ENCODE measurements at places on chromosomes 12 and 14.

DNA sequence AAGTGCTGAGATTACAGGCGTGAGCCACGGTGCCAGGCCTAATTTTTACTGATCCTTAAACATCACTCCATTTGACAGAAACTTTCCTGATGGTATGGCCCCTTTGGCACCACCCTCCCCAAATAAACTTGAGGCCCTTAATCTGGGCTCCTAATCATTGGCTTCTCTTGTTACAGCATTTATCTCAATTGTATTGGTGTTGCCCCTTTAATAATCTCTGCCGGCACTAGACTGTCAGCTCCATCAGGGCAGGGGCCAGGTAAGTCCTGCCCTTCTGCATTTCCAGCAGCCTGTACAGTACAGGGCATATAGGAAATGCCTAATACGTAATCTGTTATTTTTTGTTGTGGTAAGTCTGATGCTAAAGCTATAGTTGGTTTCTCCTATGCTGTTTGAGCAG lies 1.2 kb upstream of the IFT81 start:
- DNase-seq, result no peak

GRCh38 chr12:58349161-58349560 lies 407.8 kb downstream of the ATP23 start:
- no peak for DNase-seq

GRCh38 chr12:77229640-77230442 lies 164.5 kb upstream of the E2F7 start:
- DNase-seq, result no peak

DNA sequence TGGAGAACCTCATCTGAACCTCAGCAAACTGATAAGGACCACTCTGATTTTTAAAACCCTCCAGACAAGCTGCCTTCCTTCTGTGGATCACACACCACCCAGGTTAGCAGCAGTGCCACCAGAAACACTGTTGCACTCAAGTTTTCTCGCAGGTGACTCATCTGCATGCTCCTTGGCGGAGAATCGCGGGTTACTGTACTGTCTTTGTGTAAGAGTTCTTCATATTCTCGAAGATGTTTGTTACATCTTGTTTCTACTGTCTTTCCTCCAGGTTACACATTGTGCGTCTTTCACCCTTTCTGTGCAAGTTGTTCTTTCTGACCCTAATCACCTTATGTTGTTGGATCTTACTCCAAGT lies 331.2 kb downstream of the CACNA1C start:
- DNase-seq, result no peak

GRCh38 chr14:90677484-90678050 lies 138.7 kb downstream of the TTC7B start:
- no peak for DNase-seq

DNA sequence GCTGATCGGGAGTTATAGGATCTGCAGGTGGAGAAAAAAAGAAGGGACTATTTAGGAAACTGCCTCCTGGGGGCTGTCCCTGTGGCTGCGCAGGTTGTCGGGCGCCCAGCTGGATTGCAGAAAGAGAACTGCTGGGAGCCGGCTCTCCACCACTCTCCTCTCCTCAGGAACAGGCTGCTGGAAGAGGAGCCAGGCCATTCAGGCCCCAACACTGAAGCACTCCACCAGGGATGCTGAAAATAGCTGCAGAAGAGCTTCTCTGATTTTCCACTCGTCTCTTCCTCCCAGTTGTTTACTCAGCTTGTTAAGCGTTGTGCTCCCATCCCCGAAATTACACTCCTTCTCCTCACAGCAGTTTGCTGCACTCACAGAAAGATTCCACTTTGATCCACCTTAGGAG lies 347.3 kb downstream of the GLT1D1 start:
- no peak for DNase-seq

GRCh38 chr14:40318211-40318719 lies 886.0 kb upstream of the FBXO33 start:
- no peak for DNase-seq

DNA sequence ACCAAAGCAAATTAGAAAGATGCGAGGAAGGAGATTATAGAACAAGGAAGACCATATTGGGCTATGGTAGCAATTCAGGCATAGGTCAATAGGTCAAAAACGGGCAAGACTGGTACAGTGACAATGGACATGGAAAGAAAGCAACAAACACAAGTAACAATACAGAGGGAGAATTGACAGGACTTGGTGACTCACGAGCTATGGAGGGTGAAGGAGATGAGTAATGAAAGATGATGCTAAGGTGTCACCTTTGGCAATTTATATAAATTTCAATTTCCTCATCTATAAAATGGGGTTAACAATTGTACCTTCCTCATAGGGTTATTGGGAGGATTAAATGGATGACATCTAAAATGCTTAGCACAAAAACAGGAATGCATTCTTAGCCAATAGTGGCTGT lies 15.1 kb upstream of the DUSP16 start:
- no peak for DNase-seq

- peak; percentile 88 for DNase-seq
Observed at GRCh38 chr12:109932878-109933503, 32.9 kb downstream of the TCHP start.

- no peak for DNase-seq
Observed at GRCh38 chr12:133057446-133057845, 20.1 kb downstream of the ZNF84 start.

DNA sequence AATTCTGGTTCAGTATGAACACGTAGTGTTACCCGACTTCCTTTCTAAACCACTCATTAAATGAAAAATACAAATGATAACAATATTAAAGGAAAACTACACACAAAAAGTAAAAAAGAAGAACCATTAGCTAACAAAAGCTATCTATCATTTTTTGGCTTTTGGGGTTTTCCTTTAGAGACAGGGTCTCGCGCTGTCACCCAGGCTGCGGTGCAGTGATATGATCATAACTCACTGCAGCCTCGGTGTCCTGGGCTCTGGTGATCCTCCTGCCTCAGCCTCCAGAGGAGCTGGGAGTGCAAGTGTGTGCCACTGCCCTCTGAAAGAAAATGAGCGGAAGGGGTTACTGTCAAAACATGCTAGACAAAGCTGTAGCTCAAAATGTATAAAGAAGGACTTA lies 238.2 kb upstream of the AVPR1A start:
- DNase-seq, result no peak

DNA sequence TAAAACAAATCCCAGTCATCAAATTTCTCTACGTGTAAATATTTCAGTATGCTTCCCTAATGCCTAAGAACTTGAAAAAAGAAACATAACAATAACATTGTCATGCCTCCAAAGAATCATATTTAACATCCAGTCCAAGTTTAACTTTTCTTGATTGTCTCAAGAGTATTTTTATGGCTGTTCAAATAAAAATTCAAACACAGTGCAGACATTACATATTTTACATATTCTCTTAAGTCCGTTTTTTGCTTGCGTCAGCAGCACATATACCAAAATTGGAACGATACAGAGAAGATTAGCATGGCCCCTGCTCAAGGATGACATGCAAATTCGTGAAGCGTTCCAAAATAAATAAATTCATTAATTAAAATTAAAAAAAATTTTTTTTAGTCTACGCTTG lies 23.3 kb upstream of the EEA1 start:
- no peak for DNase-seq

GRCh38 chr12:92107094-92107493 lies 38.6 kb downstream of the BTG1 start:
- DNase-seq, result no peak

GRCh38 chr14:61750708-61751474 lies 11.3 kb upstream of the SNAPC1 start:
- DNase-seq, result peak; percentile 93

DNA sequence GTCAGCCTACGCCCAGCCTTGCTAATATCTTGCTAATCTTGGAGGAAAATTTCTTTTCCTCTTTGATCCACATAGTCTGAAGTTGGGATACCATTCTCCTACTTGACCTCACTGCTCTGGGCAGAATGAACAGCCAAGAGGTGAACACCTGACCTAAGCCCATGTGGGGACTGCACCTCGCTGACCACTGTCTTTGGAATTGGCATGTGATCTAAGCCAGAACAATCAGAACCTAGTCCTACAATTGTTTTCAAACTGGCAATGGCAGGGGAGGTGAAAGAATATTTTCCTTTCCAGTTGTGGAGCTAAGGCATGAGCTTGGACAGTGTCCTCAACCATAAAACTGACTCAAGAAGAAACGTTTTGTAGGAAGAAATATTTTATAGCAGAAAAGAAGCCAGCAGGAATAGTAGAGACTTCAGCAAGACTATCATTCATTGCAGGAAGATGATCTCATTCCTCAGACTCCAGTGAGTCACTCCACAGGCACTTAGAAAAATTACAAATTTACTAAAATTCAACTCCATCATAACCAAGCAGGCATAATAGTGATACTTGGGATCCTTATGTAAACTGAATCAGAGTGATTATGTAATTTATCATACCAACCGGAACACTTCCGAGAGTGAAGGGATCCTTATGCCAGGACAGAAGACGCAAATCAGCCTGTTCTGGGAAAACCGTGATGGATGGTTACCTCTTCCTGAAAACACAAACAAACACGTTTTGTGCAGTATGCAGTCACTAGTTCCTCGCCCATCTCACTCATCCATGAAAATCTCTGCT lies 14.7 kb downstream of the PTPRO start:
- no peak for DNase-seq

GRCh38 chr14:103519837-103520212 lies 2.8 kb downstream of the CKB start:
- DNase-seq, result no peak

DNA sequence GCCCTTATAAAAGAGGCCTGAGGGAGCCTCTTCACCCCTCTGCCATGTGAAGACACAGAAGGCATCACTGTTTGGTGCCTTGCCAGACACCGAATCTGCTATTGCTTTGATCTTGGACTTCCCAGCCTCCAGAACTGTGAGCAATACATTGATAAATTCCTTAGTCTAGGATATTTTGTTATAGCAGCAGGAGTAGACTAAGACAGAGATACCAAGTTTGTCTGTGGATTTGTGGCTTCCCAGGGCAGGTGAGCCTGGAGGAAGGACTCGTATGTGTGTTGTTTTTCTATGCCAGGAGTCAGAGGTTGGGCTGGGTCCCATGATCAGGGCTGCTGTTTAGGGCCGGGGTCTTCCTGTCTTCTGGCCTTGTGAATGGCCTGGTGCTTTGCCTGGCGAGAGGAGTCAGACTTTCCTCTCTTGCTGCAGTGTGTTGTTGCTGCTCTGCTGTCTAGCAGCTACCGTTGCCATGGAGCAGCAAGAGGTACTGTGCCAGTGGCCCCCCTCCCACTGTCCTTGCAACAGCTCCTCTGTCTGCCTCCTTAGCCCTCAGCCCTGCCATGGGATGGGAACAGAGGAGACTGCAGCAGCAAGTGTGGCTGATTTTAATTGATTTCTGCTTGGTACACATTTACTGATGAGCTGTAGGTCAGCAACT lies 111.2 kb downstream of the CHST11 start:
- no peak for DNase-seq

DNA sequence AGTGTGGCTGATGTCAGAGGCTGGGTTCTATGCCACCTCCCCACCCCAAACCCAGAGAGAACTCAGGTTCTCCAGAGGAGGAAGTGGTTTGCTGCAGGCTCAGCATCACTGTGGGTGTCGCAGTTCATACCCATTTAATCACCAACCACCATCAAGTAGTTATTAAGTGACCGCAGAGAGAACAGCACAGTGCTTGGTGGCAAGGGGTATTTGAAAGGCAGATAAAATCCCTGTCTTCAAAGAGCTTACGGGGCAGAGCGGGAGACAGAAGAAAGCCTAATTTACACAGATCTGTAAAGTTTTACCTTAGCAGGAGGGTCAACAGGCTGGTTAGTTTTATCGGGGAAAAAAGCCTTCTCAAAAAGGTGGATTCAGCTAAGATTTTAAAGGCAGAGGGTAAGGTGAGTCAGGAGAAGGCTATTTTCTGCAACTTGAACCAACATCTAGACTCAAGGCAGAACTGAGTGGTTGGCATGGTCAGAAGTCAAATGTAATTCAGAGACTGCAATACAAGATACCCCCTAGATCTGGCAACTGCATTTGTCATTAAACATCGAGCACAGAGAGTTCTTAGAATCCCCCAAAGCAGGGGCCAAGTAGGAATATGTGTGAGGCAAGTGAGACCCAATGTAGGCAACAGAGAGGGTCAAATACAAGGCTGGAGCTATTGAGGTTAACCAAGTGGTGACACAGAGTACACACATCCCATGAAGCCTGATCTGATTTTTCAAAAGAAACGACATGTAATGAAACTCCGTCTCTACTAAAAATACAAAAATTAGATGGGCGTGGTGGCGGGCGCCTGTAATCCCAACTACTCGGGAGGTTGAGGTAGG lies 13.2 kb downstream of the PXN start:
- no peak for DNase-seq

DNA sequence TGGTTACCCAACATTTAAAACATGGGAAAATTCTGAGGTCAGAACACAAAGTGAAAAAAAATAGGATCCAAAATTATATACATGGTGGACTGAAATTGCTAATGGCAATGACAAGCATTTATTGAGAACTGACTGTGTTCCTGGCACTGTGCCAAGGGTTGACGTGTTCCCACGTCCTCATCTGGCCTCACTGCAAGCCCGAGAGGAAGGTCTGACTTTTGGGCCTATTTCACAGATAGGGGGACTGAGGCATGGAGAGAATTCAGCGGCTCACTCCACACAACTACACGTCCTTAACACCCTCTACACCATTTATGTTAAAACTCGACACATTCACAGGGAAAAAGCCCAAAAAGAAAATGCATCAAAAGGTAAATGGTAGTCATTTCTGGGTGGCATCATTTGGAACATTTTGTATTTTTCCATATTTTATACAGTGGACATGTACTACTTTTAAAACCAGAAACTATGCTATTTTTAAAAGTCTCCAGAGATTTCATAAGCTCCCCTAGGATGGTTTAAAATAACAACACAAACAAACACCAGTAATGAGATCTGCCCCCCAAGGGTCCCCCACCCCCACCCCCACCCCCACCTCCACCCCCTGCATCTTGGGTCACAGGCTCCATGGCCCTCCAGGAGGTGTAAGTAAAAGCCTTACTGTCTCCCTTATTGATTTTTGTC lies 27.7 kb downstream of the CLMN start:
- peak; percentile 78 for DNase-seq

GRCh38 chr14:73744175-73744867 lies 30.1 kb upstream of the PNMA1 start:
- DNase-seq, result no peak

GRCh38 chr12:114924946-114925475 lies 241.0 kb upstream of the TBX3 start:
- no peak for DNase-seq

GRCh38 chr12:7512553-7512952 lies 9.0 kb upstream of the CD163 start:
- DNase-seq, result no peak
